ENCODE measurements at places on chromosomes 2 and 18.

DNA sequence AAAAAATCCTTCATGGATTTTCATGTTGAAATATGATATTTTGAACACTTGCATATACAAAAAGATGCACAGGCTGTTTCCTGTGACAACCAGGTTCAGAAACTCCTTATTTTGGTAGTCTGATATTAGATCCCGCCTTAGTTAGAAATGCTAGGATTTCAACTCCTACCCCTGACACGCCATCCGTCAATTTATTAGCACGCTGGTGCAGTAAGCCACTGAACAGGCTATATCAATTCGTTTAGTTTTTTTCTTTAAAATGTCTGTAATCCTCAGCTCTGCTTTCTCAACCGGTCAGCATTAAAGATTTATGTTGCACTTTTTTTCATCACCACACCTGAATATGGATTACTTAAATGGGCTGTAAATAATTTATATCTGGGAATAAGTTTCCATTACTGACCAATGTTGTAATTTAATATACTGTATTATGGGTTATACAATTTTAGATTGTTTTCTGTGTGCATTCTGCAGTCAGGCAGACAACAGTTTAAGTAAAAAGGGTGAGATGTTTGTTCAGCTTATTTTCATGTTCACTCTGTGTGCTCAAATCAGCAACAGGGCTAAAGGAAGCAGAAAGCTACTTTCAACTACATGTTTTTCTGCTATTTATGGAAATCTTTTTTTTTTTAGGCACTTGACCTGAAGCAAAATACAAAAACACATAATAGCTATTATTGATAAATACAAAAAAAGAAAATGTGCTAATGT is 227.7 kb downstream of the ARHGAP15 start:
- no peak for DNase-seq

DNA sequence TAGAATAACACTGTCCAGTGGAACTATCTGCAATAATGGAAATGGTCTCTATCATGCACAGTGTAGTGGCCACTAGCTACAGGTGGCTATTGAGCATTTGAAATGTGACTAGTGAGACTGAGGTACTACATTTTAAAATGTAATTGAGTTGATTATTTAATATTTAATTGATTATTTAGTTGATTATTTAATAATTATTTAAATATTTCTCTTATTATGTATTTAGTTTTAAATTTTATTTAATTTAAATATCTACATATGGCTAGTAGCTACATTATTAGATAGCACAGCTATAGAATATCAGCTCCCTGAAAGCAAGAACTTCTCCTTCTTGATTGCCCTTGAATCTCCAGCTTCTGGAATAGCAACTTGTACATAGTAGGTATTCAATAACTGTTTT is 12.8 kb upstream of the ZNF521 start:
- no peak for DNase-seq

GRCh38 chr2:203893840-203894239 is 26.3 kb downstream of the CTLA4 start:
- DNase-seq = no peak

GRCh38 chr2:241218131-241219029 is 29.9 kb downstream of the ANO7 start:
- DNase-seq = peak; percentile 23

DNA sequence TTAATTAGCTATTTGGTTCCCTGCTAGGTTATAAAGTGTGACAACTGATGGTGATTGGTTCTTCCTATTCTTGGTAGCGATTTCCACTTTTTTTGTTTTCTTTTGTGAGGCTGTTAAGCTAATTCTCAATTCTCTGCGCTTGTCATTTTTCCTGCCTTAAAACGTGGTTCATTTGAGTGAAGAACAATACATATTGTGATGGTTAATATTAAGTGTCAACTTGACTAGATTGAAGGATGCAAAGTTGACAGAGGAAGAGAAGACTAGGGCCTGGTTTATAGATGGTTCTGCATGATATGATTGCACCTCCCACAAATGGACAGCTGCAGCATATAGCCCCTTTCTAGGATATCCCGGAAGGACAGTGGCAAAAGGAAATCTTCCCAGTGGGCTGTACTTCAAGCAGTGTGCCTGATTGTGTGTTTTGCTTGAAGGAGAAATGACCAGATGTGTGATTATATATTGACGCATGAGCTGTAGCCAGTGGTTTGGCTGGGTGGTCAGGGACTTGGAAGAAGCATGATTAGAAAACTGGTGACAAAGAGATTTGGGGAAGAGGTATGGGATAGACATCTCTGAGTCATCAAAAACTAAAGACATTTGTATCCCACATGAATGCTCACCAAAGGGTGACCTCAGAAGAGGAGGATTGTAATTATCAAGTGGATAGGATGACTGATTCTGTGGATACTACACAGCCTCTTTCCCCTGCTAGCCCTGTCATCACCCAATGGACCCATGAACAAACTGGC is 39.4 kb upstream of the ZNF804A start:
- no peak for DNase-seq

DNA sequence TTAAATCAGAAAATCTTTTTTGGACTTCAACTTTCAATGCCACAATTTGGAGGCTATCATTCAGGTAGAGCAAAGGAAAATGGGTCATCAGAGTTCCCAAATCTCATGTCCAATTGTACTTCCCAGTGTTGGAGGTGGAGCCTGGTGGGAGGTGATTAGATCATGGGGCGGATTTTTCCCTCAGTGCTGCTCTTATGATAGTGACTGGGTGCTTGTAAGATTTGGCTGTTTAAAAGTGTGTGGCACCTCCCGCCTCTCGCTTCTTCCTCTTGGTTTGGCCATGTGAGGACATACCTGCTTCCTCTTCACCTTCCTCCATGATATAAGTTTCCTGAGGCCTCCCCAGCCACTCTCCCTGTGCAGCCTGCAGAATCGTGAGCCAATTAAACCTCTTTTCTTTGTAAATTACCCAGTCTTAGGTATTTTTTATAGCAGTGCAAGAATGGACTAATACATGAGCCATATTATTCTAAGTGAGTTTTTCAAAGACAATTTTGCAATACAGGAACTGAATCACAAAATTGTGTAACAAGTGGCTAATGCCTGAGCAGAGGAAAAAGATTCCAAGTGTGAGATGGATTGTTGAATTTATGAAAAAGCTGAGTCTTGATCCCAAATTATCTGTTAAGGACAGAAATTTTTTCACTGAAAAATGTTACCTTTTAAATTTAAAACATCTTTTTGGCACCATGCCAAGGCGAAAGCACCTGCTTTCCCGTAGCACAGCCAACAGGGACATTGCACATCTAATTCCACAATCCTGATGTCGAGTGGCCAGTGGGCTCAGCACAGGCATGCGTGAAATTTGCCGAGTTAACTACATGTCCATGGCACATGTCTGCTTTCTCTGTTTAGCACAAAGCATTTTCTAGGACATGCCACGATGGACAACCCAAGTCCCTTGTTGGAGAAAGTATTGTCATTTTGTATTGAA is 150.9 kb downstream of the COL6A3 start:
- no peak for DNase-seq

GRCh38 chr2:15919716-15920434 is 20.5 kb upstream of the MYCN start:
- no peak for DNase-seq

DNA sequence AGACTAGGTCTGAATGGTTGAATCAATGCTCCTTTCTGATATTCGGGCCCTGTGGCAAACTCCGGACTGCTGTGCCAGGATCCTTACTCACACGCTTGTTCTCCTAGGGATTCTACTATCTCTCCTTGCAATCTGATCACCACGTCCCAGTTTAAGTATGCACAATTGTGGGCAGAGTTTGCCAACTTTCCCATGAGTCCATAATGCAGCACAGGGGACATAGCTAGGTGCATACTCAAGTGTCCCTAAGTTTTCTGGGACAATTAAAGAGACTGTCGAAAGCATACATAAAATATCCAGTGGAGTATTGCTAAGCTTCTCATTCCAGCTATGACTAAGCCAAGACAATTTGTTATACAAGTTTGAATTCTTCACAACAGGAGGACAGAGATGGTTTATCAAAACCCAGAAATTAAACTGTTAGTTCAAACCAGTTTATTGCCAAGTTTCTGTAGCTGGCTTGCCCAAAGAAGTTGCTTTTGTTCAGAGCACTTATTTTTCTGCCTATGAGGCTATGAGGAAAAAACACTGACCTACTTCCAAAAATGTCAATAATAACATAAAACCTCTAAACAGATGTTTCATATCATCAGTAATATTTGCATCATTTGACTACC is 136.1 kb downstream of the EXOC6B start:
- DNase-seq = no peak

DNA sequence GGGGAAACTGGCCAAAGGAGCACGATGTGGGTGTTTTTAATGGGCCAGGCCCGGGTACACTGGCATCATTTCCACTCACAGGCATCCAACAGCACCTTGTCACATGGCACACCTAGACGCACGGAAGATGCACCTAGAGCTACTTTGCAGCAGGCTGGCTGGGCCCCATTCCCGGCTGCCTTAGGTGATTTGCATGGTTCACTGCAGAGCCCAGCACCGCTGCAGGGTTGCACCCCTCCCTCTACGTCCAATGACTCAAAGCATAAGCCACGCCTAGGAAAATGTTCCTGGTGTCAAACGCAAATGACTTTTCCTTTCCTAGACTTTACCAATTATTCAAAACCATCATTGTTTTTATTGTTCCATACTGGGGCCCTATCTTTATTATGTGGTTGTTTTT is 222.9 kb downstream of the EIPR1 start:
- no peak for DNase-seq

DNA sequence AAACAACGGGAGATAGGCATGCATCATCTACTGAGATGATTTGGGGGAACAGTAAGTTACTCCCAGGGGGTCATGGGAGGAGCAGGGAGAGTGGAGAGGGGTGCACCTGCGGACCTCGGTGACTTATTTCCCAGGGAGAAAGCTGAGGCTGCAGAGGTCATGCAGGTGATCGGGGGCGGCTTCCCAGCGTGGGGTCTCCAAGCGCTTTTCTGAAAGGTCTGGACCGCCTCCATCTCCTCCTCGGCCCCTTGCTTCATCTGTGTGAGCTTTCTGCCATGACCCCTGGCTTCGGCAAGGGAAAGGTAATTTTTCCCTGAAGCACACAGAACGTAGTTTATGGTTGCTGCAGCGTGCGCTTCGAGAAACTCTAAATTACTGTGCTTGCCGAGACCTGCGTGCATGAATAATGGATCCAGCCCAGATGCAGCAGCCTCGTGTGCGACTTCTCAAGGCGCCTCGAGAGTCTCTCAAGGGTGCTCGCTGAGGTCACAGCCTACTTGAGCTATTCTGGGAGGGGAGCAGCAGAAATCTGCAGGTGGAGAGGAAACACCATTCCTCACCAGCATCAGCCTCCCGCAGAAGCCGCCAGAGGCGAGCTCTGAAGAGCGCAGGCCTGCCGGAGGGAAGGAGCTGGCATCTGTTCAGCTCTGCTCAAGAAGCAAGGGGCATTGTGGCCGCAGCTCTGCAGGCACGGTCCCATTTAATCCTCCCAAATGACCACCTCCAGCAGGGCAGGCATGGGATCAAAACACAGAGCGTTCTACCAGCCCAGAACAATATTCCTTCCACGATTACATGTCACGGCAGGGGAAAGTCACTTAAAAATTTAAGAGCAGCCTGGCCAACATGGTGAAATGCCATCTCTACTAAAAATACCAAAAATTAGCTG is 308.4 kb upstream of the MYT1L start:
- DNase-seq = no peak

GRCh38 chr18:25825056-25825455 is 265.4 kb downstream of the SS18 start:
- no peak for DNase-seq

DNA sequence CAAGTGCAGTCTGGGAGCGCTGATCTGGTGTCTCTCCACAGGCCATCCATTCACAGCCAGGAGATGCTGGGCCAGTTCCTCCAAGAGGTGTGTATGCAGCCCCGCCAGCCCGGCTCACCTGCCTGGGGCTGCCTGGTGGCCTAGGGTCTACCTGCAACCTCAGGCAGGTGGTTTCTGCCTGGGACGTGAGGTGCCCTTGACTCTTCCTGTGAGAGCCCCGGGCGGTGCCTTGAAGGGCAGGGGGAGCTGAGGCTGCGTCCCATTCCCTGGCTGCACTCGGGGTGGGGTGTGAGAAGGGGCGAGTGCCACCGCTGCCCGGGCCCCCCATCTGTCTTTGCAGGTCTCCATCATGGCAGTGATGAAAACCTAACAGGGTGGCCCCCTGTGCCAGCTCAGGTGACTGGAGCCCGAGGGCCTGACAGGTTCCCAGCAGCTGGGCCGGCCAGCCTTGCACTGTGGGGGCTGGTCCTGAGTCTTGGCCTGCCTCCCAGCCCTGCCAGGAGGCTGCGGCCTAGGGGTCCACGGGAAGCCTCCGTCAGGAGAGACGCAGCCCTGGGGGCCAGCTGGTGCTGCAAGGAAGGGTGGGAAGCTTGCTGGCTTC is 11.9 kb downstream of the CAPN10 start:
- no peak for DNase-seq

DNA sequence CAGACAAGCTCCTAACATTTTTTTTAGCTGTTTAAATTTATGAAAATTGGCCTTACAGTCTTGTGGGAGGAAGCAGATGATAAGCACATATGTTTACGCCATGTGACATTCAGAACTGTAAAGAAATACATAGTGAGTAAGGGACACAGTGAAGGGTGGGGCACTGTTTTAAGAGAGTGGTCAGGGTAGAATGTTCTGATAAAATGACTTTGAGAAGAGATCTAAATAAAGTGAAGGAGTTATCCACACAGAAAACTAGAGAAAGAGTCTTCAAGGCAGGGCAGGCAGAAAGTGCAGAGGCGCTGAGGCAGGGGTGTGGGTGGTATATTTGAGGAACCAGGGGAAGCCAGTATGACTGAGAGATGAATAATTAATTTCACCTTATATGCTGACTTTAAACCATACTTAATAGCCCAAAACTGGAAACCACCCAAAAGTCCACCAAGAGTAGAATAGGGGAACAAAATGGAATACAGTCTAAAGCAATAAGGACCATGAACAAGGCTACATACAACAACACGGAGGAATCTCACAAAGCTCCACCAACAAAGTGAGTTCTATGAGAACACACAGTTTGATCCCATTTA is 8.6 kb downstream of the MREG start:
- no peak for DNase-seq

DNA sequence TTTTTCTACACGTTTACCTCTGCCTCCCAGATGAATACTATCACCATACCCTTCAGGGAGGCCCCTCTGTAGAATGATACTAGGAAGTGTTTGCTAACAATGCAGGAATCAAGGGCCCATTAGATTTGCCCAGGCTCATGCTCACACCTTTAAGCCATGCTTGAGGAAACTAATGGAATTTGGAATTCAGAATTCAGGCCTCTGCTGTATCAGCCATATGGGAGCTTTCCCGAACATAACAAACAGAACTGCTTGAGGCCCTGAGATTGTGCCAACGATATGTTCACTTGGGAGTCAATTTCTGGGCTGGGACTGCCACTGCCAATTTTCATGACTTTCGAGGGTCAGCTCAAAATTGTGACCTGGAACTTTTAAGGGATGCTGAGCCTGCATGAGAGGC is 282.5 kb downstream of the CLIP4 start:
- no peak for DNase-seq

Data from stimulated activated CD4-positive, alpha-beta T cell treated with anti-CD3 and anti-CD28 coated beads, TNF-alpha, amount 100 ng/mL, for 1 hour (primary cell).